ENCODE measurements at places on chromosomes 2 and 18.

DNA sequence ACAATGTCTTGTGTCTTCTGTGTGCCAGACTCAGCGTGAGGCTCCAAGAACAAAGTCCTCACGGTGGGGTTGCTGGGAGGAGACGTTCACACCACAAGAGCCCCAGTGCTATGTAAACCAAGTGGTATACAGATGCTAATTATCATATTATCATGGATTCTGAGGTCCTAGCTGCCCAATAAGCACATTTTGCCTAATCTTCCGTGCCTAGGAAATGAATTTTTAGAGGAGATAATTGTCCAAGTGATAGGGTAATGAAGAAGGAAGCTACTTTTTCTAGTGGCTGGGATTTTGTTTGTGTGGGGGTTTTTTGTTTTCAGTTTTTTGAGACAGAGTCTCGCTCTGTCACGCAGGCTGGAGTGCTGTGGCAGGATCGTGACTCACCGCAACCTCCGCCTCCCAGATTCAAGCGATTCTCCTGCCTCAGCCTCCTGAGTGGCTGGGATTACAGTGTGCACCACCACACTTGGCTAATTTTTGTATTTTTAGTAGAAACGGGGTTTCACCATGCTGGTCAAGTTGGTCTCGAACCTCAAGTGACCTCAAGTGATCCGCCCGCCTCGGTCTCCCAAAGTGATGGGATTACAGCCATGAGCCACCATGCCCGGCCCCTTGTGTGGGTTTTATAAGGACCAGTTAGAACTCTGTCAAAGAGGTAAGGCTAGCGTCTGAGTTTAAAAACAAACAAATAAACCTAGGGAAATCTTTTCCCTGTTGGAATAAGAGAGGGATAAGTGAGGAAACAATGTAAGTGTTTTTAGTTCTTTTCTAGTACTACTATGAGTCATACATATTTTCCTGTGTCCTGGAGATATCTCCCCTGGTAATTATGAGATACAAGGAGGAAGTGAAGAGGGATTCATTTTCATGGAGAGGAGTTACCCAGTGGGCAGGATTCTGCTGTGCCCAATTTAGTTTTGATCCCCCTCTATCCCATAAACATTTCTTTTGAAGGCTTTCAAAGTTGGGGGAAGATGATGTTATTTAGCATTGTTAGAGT, 9.5 kb upstream of the SMAD7 start:
- DNase-seq, result no peak

- no peak for DNase-seq
Observed at GRCh38 chr2:227479865-227480475, 8.0 kb downstream of the AGFG1 start.

GRCh38 chr18:1488957-1489356, 584.3 kb downstream of the ADCYAP1 start:
- no peak for DNase-seq

DNA sequence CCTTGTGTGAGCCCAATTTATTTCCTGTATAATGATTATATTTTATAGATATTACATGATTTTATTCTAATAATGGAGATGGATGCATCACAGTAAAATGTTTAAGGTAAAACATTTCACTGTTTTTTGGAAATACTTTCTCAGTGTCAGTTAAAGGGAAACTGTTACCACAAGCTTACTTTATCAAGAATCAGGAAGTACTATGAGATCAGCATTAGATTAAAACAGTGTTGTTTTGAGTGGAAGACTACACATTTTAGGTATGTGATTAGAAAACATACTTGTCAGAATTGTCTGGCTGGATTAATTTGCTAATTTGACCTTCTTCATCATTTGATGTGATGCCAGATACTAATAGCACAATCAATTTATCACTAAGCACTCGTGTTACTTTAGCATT, at the start of gene HRH4:
TSS of gene HRH4 (plus strand) at position 250 of the 400 bp plus-strand sequence. CDS start at position 342, 92 bp downstream.
- no peak for DNase-seq

GRCh38 chr2:107334306-107334705, 448.3 kb upstream of the ST6GAL2 start:
- no peak for DNase-seq

GRCh38 chr2:97717613-97717995, 4.2 kb downstream of the ZAP70 start:
- DNase-seq, result no peak
